ENCODE measurements at places on chromosomes 13 and 19.

- no peak for DNase-seq
Measured at GRCh38 chr13:40338217-40338616, 328.2 kb downstream of the FOXO1 start.

- no peak for DNase-seq
Measured at GRCh38 chr19:35142606-35143230, 337 bp upstream of the FXYD7 start.

GRCh38 chr13:105721016-105721415 lies 814.4 kb downstream of the EFNB2 start:
- no peak for DNase-seq

DNA sequence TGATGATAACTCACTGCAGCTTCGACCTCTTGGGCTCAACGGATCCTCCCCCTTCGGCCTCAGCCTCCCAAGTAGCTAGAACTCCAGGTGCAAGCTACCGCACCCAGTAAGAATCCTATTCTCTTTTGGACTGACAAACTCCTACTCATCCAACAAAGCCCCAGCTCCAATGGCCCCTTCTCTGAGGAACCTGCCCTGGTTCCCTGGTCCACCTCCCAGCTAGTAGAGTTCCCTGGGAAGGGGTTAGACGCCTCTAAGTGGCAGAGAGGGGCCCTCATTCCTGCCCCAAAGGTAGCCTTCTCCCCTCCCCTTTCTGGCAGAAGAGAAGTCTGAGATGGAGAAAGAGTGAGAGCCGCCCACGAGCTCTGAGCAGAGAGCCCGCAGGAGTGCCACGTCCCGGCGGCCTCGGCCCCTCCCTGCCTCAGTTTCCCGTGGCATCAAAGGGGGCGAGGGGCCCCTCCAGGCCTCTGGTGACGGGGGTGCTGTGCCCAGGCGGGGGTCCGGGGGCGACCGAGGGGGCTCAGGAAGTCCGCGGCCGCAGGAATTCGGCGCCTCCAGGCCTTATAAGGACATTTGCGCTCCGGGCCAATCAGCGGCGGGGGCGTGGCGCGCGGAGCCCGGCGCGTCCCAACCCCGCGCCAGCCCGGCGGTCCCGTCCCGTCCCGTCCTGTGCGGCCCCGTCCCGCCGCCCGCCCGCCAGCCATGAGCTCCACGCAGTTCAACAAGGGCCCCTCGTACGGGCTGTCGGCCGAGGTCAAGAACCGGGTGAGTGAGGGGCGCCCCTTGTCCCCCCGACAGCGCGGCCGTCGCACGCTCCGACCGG lies at the start of gene CNN2:
Gene CNN2, plus strand, starts transcription at position 649 of the 823 bp plus-strand sequence. Its CDS starts 54 bp downstream, at position 703.
- DNase-seq, result no peak

DNA sequence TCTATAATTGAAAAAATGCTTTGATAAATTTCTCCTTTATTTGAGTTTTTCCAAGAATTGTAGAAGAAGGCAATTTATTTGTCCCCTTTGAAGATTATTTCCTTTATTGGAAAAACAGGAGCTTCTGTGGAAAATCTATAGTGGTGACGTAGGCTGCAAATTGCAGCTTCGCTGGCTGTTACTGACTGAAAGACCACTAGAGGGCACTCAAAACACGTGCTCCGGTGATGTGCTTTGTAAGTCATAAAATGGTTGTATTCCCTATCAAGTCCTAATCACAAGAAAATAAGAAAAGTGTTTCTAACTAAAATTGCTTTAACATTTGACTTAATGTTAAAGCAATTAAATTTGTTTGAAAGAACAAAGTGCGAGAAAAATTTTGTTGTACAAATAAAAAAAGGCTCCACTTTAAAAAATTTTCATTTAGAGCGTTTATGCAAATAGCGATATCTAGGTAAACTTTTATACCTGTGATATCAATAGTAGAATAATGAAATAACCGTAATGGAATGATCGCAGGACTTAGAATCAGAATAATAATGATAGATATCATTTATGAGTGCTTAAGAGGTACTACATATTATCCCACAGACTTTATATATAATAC lies 638.2 kb upstream of the SPRY2 start:
- DNase-seq, result peak; percentile 67

DNA sequence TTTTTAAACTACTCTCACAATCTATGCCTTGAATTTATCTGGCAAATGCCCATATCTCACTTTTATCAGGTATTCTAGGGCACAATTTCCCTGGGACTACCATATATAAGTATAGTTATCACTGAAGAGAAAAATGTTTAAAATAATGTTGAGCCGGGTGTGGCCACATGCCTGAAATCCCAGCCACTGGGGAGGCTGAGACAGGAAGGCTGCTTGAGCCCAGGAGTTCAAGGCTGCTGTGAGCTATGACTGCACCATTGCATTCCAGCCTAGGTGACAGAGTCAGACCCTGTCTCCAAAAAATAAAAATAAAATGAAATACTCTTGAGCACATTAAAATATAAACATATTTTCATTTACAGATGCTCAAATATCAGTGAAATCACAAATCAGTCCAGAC lies 4.1 kb downstream of the KATNAL1 start:
- DNase-seq, result no peak

- no peak for DNase-seq
Measured at GRCh38 chr13:24134757-24135156, 25.8 kb upstream of the SPATA13 start.

GRCh38 chr13:90709319-90709718 lies 638.2 kb upstream of the MIR17HG start:
- no peak for DNase-seq

DNA sequence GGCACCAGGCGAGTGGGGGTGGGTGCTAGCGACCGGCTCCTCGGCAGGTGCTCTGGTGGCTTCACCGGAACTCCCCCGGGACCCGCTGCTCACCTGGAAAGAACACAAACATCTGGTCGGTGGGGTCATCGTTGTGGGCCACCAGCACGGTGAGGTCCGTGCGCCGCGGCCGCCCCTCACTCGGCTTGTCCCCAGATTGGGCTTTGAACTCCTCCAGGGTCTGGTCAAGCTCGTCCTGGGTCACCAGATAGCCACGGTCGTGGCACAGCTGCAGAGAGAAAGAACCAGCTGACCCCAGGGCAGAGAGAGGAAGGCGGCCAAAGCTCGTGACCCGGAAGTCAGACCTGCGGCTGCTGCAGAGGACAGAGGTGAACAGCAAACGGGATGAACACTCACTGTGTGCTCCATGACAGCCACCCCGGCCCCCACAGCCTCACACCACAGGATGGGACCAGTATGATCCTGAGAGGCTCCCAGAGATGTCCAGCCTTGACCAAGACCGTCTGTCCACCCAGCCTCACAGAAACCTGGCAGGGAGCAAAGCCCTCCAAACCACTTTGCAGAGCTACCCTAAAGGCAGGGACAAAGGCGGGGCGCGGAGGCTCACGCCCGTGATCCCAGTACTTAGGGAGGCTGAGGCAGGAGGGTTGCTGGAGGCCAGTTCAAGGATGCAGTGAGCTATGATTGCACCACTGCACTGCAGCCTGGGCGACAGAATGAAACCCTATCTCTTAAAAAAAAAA lies 1.2 kb downstream of the POLR2E start:
- DNase-seq, result no peak

- no peak for DNase-seq
Measured at GRCh38 chr19:39845584-39845932, 621 bp downstream of the FBL start.

GRCh38 chr13:96181911-96182310 lies 92.0 kb downstream of the HS6ST3 start:
- no peak for DNase-seq

DNA sequence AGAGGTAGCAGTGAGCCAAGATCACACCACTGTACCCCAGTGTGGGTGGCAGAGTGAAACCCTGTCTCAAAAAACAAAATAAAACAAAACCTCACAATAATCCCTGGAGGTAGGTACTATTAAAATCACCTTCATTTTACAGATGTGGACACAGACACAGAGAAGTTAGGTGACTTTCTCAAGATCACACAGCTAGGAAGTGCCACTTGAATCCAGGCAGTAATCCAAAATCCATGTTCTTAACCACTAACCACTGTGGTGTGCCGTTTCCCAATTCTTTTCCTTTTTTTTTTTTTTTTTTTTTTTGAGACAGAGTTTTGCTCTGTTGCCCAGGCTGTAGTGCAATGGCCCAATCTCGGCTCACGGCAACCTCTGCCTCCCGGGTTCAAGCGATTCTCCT lies 9.0 kb downstream of the PPP1R14A start:
- no peak for DNase-seq

DNA sequence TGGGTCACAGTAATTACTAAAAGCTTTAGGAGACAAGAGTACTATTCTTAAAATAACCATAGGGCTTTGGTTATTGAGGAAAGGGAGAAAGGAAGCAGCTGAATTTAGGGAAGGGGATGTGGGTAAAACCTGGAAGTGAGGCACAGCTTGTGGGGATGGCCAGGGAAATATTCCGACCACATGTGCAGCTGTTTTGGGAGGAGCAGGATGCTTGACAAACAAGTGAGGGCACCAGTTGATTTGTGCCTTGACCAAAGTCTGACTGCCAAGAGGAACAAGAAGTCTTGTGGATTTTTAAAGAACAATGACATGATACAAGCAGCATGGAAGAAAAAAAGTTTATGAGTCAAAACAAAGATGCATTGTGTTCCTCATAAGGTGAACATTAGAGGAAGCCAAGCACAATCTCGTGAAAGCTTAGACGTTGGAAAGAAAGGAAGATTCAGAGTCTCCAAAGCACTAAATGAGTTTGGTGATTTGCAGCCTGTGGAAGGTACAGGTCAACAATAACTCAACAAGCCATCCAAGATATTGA lies 108.5 kb upstream of the GPC6 start:
- DNase-seq, result no peak

DNA sequence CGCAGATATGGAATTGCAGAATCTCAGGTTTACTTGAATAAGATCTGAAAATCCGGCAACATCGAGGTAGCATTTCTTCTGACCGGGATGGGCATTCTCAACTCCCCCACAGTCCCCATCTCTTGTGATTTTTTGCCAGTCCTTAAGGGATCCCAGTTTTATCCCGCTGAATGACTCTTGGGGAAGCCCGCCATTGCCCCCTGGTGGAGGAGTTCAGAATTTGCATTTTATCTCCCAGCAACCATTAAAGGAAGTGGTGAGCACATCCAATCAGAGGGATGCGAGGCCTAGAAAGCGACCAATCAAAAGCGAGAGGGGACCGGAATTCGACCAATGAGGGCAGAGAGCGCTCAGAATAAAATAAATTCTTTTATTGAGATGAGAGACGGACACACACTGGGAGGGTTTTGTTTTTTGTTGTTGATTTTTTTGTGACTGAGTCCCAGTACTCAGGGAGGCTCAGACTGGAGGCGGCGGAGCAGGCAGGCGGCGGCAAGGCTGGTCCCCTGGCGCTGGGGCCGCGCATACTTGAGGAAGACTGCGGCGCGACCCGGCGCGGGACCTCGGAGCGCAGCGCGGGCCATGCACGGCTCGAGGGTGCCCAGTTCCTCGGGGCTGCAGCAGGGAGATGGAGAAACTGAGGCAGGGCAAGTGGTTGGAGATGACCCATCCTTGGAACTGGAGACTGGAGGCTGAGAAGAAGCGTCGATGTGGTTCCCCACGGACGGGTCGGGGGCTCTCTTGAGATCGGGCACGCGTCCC lies 3.9 kb upstream of the TTC9B start:
- peak; percentile 90 for DNase-seq

Data from putamen (tissue), 1 donor.